Common myeloid progenitor, CD34-positive (primary cell): ENCODE measurements at places on chromosomes 1 and 21.

GRCh38 chr1:3026581-3027391 lies 5.5 kb downstream of the ACTRT2 start:
- no peak for DNase-seq

GRCh38 chr1:115797486-115797885 lies 29.0 kb upstream of the CASQ2 start:
- DNase-seq, result no peak

DNA sequence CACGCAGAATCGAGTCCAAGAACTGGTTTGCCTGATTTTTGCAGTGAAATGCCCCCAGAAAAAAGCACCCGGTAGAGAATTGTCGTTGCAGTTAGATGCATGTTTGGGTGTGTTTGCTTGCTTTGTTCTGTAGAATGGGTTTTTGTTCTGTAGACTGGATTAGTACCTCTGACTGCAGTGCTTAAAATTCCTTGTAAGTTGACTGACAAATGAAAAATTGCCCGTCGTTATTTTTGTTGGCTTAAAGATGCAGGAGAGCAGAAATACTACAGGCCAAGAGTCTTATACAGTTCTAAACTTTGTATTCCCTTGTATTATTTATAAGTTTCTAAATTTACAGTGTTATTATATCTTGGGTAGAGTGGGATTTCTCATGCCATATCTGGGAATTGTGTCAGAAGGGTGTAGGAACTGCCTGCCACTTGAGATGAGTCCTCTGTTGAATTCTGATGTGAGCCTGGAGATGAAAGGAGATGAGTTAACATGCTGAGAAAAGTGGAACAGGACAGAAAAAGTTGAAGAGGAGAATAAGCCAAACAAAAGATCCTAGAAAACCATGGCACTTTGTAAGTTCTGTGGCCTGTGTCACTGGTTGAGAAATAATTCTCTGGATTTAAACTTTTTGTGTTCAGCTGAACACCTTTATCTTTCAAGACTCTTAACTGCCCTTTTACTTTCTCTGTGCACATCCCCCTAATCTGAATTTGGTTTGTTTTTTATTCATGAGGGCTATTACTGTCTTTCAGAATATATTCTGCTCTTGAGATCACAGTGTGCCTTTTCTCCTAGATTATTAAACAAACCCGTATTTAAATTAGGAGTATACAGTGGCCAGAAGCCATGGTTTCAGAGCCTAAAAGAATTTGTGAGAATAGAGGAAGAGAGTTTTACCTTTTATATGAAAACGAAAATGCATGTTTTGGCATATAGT lies 1.4 kb downstream of the DESI2 start:
- no peak for DNase-seq

DNA sequence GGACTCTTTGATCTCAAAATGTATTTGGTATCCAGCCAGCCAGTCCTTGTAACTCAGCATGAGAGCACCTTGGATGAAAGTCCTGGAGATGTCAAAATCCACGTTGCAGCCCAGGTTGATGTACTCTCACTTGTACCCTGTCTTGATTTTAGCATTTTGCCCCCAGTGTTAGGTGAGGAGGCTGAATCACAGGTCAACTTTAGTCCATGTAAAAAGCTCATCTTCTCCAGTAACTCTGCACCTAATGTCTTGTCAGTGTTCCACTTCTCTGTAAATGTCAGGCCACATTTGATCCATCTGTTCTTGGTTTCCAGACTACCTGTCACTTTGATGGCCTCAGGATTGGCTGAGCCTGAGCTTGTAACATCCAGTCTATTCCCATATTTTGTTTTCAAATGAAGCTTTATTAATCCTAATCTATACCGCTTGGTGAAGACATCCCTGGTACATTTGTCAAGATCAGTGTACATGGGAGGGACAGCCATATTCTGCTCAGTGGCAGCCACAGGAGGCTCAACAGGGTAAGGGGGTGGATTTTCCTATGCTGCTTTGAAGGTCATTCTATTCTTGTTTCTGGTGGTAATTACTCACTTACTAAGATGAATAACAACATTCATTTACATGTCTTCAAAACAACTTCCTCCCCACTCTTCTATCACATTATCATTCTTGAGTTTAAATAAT lies 24.1 kb upstream of the FCRL3 start:
- DNase-seq, result no peak

- DNase-seq, result no peak
Observed at GRCh38 chr1:186420923-186421322, 40.0 kb downstream of the PDC start.

DNA sequence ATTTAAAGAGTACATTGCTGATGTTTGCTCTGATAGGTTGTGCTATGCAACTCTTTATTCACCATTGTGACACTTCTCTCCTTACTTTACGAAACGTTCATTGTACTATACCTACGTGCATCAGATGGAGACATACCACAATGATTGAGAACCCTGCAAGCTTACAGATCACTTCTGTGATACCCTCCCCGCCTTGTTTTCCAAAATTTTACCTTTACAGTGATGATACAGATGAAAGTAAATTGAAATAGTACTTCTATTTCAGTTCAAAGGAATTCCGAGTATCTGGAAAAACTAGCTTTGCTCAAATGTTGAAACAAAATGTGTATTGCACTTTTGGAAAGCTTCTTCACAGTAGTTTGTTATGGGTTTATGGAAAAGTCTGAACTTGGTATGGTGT lies 3.3 kb downstream of the OR14K1 start:
- DNase-seq, result no peak

DNA sequence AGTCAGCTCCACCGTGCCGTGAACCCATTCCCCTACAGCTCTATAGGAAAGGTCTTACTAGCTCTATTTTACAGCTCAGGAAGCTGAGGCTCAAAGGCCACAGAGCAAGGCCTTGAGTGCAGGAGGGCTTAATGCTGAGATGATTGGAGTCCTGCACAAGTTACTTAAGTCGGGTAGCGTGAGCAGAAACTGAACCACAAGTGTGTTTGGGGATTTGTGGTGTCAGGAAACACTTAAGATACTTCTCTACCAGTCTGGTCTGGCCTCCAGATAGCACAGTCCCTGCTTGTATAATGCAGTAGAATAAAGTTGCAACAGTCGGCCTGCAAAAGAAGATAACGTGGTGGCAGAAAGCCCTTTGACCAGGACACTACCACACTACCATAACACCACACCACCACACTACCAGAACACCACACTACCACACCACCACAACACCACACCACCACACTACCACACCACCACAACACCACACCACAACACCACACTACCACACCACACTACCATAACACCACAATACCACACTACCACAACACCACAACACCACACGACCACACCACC lies 118.1 kb downstream of the SPSB1 start:
- peak; percentile 99 for DNase-seq

DNA sequence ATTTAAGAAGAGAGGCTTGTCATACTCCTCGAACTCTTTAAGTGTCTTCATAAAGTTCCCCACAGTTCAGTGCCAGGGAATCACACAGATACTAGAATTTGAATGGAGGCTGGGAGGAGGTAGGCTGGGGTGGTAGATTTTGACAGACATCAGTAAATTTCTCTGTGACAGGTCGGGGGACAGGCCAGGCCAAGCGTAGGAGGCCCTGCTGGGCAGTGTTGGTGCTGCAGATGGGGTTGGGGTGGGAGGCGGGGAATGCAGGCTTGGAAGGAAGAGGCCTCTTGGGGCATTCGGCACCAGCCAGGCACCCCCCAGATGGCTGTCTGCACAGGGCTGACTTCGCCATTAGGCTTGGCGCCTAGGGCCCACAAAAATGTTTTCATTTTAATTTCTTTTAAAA lies 84.0 kb downstream of the MAN1C1 start:
- peak; percentile 37 for DNase-seq

DNA sequence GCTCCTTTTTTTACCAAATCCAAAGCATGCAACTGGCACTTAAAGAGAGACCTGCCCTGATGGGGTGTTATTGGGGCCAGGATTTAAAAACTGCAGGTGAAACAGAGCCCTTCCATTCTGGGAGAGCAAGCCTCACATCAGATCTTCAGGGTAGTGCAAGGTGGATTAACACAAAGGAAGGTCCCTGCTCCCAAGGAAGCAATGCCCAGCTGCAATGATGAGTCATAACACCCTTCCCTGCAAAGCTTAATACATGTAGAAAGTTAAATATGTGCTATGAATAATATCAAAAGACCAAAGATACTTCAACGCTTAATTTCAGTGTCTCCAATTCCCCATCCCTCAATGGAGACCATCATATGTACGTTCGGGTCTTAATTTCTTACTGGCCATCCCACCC lies 508.0 kb downstream of the OMA1 start:
- no peak for DNase-seq

DNA sequence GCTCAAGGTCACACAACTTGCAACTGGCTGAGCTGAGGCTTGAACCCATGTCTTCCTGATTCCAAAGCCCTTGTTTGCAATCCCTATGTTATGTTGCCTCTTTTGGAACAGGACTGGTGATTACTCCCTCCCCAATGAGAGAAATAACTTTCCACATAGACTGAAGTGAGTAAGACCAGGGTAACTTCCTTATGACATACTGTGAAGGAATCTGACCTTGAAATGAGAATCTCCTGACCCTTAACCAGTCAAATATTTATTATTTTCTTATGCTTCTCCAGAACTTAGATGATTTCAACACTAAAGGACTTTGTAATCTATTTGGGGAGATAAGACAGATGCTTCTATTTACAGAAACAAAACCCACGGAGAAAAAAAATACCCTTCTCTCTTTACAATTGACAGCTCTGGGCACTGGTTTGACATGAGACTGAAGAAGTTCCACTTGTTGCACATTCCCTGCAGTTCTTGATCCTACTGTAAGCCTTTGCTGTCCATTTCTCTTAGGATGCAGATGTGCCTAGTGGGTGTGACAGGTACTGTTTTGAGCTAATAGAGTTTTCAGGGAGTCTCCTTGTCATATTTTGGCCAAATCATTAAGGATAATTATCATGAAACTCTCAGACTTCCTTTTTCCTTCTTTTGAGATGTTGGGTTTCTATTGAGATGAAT lies 3.9 kb upstream of the RPTN start:
- no peak for DNase-seq

GRCh38 chr1:239761509-239761908 lies 330.2 kb upstream of the FMN2 start:
- DNase-seq, result no peak

GRCh38 chr1:53484705-53485477 lies 25.7 kb downstream of the DMRTB1 start:
- DNase-seq, result no peak
